ENCODE measurements at places on chromosomes 2 and 18.

DNA sequence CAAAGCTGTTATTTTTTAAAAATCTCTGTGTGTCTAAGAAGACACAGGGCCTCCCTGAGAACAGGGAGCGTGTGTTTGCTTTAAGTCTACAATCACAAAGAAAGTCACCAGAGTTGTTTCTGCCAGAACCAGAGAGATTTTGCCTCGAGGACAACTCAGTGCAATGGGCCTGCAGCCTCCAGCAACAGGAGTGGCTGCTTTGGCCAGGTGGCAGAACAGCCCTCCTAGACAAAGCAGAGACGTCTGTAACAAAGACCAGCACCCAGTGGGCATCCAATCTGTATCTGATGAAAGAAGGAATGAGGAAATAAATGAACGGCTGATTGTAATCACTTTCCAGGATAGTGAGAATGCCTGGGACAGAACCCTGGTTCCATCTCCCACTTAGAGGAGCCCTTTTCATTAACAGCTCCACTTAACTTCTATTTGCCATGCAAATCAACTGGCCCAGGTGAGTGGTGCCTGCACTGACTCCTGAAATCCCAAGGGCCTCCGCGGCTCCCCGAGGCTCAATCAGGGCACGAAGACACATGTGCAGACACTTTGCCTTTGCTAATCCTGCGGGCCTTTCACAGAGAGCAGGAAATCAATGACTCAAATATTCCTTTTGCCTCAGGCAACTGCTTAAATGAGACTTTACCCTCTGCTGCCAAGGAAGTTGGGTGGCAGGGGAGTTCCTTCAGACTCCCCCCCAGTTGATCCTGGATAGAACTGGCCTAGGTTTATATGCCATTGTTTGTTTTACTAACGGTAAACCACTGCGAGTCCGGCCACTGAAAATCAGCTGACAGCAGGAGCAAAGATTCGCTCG lies 146.5 kb downstream of the CABLES1 start:
- DNase-seq = no peak

- peak; percentile 3 for DNase-seq
Observed at GRCh38 chr2:202870431-202871299, 901 bp downstream of the ICA1L start.

GRCh38 chr2:227509824-227510619 lies 38.1 kb downstream of the AGFG1 start:
- no peak for DNase-seq

DNA sequence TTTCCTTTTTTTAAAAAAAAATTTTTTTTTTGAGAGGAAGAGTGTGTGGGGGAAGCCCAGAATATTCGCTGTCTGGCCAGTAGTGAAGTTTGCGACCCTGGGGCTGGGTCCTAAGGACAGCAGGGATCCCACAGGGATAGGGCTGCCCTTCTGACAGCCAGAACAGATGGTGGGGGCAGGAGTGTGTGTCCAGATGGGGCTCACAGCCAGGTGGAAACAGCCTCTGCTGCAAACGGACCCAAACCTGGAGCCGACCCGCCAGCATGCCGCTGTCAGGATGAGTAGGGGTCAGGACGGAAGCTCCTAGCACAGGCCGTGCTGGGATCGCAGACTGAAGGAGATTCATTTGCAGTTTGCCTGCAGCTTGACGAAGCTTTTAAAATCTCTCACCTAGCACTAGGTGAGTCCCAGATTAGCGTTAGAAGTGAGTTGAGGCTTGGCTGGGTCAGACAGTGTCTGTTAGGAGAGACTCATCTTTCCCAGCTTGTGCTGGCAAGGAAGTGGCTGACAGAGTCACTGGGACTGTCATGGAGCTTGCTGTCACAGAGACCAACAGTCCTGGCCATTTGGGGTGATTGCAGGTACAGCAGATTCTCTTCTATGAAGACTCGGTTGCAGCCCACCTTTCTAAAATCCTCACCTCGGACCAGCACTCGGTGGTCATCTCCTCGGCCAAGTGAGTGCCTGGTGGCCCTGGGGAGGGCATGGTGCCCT lies 93.4 kb downstream of the DGKD start:
- DNase-seq = peak; percentile 17

DNA sequence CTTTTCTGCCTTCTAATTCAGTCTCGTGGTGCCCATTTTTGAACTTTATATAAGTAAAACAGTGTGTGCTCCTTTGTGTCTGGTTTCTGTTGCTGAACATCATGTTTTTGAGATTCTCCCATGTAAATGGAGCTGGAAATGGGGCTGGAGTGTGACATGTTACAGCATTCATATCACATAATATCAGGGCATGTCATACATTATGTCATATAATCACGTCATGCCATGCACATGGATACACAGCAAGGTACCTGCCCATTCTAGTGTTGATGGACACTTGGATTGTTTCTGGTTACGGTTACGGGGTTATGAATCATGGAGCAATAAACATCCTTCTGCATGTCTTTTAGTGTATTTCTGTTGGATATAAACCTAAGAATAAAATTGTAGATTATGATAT lies 117.1 kb upstream of the MYT1L start:
- no peak for DNase-seq

- peak; percentile 96 for DNase-seq
Observed at GRCh38 chr2:37588316-37588777, 83.1 kb downstream of the CDC42EP3 start.

GRCh38 chr2:177252808-177253531 lies 11.6 kb downstream of the NFE2L2 start:
- DNase-seq = no peak

GRCh38 chr2:30398084-30398873 lies 48.8 kb upstream of the LCLAT1 start:
- DNase-seq = no peak

- no peak for DNase-seq
Observed at GRCh38 chr2:143792602-143793001, 663.4 kb downstream of the ARHGAP15 start.

DNA sequence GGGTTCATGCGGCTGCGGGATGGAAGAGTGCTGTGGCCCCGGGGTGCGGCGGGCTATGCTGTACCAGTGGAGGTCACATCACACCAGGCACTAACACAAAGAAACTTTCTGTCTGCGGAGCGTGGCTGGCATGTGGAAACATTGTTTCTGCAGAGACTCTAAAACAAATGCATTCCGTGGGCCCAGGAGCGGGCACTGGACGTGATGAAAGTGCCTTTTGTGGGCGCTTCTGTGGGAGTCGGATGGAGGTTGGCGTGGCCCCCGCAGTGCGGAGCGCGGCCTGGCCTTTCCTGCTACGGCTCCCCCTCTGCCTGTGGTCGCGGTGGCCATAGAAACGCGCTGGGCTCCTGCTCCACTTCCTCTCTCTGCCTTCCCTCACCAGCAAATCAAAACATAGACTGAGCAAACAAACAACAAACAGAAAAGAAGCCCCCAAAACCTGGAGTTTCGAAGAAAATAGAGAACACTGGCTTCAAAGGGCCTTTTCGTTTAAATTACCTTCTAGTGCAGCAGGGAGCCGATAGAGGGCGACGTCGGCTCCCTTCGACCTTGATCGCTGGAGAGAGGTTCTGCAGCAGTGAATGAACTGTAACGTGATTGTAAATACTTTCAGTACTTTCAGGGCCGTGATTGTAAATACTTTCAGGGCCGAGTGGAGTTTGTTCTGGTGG lies 51.4 kb downstream of the KIF5C start:
- DNase-seq = peak; percentile 41

DNA sequence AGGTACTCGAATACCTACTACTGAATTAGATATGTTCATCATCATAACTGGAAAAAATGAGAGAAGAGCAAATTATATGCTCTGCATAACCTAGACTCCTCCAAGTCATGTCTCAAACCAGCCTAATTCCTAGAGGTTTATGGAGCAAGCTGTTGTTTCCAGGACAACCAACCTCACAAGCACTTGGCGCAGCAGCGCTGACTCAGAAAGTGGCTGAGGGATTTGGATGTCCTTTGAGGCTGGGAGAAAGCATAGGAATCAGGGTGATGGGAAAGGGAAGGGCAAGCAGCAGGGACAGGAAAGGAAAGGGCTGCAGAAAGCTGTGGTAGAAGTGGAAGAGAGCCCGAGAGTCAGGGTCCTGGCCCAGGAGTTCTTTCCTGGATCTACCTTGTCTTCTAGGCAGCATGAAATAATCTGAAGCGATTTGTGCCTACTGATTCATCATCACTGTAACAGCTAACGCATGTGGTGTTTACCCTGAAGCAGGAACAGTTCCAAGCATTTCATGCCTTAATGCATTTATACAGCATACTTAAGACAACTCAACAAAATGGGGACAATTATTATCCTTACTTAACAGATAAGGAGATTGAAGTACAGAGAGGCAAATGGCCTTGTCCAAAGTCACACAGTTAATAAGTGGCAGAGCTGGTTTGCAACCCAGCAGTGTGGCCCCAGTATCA lies 3.7 kb downstream of the PLEK start:
- peak; percentile 46 for DNase-seq

- no peak for DNase-seq
Observed at GRCh38 chr2:16713011-16713423, 47.4 kb upstream of the CYRIA start.

DNA sequence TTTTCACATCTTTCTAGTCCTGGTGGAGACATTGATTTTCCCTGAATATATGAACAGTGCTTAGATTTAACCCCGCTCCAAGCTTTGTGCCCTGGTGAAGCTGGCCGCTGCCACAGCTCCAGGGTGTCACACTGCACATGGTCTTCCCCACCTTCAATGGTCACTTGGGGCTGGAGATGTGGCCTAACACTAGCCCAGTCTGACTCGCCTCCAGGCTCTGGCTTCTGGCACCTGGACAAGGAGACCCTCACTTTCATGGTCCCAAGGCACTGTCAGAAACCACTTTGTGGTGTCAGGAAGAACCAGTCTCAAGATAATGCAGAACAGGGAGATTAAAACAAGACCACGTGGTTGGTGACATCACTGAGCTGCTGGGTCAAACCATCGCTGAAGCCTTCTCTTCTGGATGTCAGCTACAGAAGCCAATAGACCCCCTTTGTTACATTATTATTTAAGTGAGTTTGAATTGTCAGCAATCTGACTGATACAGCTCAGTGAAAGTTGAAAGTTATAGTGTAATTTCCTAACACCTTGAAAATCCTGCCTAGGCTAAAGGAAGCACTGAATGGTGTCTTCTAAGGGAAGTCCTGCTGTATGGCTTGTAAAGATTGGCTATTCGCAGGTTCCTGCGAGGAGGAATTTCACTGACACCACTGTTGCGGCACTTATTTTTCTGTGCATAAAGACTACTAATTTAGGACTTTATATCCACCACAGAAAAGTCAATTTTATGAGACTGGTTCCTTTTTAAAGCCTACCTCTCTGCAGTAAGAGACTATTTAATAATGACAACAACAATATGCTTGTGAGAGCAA lies 55.0 kb upstream of the CTDP1 start:
- no peak for DNase-seq

GRCh38 chr2:95039363-95039762 lies 13.9 kb downstream of the MAL start:
- DNase-seq = no peak

- DNase-seq = no peak
Observed at GRCh38 chr2:229996320-229996719, 72.4 kb downstream of the SLC16A14 start.

DNA sequence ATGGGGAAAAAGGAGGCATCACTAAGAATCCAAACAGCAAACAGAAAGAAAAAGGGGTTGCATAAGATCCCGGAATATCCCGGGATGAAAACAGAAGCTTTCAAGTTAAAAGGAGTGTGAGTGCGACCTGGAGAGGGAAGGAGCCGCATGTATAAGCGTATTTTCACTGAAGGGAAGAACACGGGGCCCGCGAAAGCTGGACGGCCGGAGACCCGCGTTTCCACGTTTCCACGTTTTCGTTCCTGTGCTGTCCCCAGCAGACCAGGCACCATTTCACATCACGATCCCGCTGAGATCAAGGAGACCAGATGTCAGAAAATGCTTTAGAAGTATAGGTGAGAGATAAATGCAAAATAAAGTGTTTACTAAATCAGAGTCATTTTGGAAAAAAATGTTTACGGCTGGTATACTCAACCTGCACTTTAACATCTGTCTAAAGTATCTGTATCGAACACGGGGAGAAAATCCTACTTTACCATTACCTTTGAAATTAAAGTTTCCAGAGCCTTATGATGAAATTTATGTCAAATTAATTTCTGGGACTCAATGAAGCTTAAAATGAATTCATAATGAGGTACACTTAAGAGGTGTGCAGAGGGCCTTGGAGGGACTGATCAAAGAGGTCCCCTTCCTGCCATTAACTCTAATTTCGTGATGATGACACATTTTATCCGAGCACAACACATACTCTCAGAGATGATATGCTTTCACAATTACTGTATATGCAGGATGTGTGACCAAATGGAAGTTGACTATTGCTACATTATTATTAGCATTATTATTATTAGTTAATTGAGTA lies 71.0 kb upstream of the SALL3 start:
- no peak for DNase-seq

DNA sequence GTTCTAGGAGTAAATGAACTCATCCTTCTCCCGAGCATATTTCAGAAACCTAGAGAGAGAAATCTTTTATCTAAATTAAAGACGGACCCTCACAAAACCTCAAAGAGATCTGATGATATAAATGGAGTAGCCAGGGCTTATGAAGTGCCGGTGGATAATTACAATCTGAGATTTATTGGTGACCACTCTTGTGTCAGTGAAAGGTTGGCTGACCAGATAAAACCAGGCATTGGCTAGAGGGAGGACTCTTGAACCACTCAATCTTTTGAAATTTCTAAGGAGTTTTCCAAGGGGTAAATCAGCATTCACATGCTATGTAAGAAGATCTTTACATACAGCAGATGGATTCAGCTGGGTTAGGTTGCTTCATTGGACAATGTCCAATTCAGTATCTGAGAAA lies 227.3 kb upstream of the MMADHC start:
- no peak for DNase-seq

DNA sequence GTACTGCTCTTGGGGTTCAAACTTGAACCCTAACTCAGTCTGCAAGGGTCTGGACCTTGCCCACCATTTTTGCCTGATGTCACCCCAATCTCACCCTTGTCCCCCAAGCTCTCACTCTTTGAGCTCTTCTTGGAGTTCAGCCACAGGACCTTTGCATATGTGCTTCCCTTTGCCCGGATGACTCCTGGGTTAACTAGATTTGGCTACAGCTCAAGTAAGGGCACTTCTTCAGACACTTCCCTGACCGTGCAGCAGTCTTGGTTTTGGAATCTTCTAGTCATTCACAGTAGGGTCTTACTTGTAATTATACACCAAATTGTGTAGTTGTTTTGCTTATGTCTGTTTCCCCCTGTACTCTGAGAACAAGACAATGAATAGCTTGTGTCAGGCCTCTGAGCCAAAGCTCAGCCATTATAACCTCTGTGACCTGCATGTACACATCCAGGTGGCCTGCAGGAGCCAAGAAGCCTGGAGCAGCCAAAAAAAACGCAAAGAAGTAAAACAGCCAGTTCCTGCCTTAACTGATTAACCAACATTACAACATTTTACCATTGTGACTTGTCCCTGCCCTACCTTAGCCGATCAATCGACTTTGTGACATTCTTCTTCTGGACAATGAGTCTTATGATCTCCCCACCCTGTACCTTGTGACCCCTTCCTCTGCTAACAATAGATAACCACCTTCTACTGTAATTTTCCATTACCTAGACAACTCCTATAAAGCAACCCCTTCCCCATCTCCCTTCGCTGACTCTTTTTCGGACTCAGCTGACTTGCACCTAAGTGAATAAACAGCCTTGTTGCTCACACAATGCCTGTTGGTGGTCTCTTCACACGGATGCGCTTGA lies 1.0 kb upstream of the MOGAT1 start:
- DNase-seq = no peak

GRCh38 chr2:218980735-218981389 lies 4.1 kb downstream of the FEV start:
- DNase-seq = no peak

GRCh38 chr18:58882044-58882443 lies 17.4 kb downstream of the ZNF532 start:
- no peak for DNase-seq

GRCh38 chr2:241298673-241299072 lies 16.8 kb downstream of the HDLBP start:
- DNase-seq = no peak
